ENCODE measurements at places on chromosomes 11 and 22.

GRCh38 chr11:95455228-95455970 is 224.4 kb upstream of the SESN3 start:
- no peak for DNase-seq

DNA sequence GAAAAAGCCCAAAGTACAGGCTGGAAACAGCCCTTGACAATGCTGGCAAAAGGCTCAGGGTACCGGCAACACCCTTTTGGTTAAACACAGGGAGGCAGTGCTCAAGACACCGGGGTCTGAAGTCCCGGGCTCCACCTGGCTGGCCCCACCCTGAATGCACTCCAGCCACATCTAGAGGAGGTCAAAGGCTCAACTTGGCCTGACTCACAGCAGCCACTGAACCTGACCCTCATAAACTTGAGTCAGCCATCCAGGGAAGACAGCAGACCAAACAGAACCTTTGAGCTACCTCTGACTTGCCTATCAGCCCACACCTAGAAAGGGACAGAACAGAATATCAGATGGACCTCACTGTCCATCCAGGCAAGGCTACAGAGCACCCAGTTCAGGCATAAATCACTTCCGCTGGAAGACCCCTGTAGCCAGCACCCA is 3.8 kb downstream of the CFL1 start:
- DNase-seq: no peak

DNA sequence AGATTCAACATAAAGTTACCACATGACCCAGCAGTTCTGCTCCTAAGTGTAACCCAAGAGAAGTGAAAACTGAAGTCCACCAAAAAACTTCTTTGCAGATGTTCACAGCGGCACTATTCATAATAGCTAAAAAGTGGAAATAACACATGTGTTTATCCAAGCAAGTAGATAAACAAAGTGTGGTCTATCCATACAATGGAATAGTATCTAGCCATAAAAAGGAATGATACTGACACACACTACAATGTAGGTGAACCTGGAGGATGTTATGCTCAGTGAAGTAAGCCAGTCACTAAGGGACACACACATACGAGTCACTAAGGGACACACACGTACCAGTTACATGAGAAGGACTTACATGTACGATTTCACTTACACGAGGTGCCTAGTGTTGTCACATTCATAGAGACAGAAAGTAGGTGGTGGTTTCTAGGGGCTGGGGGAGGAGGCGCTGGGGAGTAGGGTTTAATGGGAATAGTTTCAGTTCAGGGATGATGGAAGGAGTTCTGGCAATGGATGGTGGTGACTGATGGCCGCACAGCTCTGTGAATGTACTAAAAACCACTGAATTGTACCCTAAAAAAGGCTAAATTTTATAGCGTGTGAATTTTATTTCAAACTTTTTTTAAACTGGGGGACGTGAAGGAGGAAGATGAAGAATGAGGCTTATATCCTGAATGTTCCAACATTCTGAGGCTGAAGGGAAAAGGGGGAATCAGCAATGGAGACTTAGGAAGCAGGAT is 27.2 kb upstream of the COMT start:
- no peak for DNase-seq

GRCh38 chr11:29293825-29294224 is 723.0 kb downstream of the KCNA4 start:
- no peak for DNase-seq

- no peak for DNase-seq
These were observed 3.1 kb downstream of the APOBEC3G start for GRCh38 chr22:39080052-39080762.

GRCh38 chr11:115334932-115335788 is 169.1 kb downstream of the CADM1 start:
- peak; percentile 55 for DNase-seq

- DNase-seq: no peak
These were observed 114.2 kb downstream of the ME3 start for GRCh38 chr11:86558207-86558606.

- DNase-seq: no peak
These were observed 712.2 kb downstream of the ETS1 start for GRCh38 chr11:127875131-127875530.

- DNase-seq: no peak
These were observed 101.1 kb downstream of the GRIK4 start for GRCh38 chr11:120612513-120613263.

DNA sequence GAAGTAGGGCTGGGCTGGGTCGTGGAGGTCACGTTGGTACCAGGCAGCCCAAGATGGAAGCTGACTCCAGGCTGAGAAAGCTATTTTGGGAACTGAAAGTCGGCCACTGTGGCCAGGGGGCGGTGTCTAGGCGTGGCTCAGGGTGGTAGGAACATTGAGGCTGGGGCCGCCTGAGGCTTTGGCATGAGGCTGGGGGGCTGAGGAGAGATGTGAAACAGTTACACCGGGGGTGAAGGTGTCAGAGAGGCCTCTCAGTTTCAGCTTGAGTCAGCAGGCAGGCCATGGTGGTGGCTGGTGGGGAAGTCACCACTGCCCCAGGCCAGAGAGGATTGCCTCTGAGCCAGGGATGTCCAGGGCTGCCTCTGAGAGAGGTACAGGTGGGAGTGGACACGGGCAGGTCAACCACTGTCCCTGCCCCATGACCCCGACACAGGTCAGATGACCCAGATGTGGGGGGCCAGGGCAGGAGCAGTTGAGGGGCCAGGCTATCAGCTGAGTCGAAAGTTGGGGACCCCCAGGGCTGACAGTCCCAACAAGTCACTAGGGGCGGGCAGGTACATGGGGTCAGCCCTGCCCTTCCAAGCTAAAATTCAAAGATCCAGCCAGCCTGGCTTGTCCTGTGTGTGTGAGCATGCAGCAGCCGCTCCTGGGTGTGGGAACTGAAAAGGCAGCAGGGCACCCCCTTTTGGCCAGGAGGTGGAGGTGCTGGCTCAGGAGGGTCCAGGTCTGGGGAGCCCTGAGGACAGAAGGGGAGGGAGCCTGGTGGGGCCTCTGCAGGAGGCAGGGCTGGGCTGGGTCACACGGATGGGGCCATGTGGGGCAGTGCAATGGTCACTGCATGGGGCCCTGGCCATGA is 7.2 kb downstream of the KCNK7 start:
- DNase-seq: peak; percentile 16

DNA sequence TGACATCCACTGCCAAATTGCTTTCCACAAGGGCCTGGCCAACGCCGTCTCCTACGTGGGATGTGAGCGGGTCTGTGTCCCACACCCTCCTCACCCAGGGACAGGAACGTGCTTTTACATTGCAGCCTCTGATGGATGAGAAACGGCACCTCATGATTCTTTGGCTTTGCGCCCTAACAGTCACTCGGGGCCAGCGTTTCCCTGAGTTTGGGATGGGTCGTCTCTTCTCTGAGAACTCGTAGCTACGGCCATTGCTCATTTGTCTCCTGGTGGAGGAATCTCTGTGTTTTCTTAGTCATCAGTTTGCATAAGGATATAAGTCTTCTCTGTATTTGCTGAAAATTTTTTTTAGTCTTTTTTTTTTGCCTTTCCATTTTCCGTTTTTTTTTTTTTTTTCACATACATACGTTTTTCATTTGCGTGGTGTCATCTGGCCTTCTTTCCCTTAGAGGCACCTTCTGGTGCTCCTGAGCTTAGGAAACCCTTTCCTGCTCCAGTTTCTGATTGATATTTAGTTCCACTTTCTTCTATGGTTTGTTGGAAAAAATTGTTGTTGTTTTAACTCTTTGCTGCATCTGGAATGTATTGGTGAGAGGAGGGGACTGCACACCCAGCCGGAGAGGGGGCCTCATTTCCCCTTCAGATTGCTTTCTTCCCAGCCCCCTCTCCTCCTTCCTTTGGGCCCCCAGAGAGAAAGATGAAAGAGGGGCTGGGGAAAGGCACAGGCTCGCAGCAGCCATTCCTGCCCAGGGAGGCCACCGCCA is 12.0 kb downstream of the TNNT3 start:
- no peak for DNase-seq

- no peak for DNase-seq
These were observed 146.3 kb upstream of the B3GAT1 start for GRCh38 chr11:134558258-134558835.

- peak; percentile 89 for DNase-seq
These were observed 75.5 kb upstream of the CLDN5 start for GRCh38 chr22:19599626-19600243.

DNA sequence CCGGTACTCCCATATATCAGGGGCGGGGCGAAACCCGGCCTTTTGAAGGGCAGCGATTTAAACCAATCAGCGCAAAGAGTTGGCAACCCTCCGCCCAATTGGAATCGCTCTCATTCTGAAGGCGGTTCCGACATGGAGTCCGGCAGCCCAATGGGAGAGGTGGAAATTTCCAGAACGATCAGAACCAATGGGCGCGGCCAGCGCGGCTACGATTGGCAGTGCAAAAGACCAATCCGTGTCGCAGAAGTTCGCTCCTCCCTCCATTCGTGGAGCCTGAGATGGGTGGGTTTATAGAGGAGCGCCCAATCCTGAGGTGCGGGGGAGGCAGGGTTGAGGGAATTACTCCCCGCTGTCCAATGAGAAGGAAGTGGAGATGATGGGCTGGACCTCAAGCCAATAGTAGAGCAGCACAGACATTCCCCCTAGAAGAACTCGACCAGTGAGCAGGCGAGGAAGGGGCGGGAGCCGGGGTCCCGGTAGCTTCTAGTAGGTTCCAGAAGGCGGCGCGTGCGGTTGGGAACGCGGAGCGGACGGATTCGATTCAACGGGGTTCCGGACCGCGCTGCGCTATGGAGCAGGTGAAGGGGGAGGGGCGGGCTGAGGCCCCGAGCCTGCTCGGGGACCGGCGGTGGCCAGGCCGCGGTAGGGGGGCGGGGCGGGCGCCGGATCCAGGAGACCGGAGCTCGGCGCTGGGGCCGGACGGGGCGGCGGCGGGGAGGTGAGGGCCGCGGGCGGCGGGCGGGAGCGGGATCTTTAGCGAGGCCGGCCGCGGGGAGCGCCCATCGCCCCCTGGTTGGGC is at the start of gene STIP1:
TSS of gene STIP1 (plus strand) at position 479 of the 799 bp plus-strand sequence. CDS start at position 570, 91 bp downstream.
- peak; percentile 100 for DNase-seq

DNA sequence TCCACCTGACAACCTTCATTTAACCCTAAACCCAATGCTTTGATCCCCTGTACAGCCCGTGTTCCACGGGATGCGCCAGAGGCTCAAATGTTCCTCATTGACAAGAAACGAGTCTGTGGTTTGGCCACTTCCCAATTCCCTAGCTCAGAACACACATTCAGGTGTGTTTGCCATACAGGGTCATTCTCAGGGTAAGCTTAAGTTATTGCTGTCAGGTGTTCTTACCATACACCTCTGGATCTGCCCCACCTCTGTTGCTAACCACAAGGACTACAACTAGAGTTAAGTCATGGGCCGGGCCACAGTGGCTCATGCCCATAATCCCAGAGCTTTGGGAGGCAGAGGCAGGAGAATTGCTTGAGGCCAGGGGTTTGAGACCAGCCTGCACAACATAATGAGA is 45.6 kb upstream of the POLD3 start:
- DNase-seq: no peak

DNA sequence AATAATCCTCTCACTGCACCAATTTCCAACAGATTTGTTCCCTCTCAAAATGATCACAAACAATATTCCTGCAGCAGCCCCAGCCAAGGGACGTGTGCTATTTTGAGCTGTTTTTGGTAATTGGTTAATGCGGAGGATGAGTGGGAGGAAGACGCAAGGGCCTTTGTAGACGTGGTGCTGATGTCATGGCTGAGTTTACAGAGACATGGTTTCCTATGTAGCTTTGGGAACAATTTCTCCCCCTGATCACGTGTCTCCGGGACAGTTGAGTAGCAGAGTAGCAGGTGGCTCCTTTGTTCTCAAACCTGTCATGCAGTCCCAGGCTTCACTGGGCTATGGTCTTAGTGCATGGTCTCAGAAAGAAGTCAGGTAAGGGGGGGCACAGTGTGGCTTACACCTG is 183.2 kb upstream of the NECTIN1 start:
- no peak for DNase-seq

DNA sequence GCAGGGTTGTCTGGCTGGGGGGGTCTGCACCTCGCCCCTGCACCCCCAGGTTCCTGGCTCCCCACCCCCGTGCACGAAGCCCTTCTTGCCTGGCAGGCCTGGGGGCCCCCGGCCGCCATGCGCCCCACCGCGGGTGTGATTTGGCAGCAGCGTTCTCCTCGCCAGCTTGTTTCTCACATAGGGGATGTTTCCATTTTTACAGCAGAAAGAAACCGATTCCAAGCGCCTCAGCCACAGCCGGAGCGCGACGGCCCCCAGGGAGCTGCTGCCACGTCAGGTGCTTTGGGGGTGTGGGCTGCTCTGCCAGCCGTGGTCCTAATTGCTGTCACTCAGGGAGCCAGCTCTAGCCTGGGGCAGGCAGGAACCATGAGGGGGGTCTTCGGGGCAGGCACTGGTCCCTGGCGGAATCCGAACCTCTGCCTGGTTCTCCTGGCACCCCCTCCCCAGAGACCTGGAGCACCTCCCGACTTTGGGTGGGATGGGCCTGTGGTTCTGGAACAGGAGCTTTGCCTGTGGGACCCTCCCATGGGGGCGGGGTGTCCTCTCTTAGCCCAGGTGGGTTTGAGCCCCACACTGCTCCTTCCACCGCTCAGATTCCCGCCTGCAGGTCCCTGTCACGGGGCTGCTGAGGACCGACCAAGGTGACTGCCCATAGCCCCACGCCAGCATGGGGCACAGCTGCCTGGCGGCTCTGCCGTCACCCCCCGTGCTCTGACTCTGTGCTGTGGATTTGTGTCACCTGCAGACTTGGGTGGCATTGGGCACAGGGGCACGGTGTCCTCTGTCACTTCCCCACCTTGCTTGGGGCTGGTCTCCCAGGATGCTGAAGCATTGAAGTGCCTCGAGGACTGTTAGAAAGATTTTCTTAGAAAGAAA is 54.0 kb downstream of the RTN4R start:
- DNase-seq: no peak

DNA sequence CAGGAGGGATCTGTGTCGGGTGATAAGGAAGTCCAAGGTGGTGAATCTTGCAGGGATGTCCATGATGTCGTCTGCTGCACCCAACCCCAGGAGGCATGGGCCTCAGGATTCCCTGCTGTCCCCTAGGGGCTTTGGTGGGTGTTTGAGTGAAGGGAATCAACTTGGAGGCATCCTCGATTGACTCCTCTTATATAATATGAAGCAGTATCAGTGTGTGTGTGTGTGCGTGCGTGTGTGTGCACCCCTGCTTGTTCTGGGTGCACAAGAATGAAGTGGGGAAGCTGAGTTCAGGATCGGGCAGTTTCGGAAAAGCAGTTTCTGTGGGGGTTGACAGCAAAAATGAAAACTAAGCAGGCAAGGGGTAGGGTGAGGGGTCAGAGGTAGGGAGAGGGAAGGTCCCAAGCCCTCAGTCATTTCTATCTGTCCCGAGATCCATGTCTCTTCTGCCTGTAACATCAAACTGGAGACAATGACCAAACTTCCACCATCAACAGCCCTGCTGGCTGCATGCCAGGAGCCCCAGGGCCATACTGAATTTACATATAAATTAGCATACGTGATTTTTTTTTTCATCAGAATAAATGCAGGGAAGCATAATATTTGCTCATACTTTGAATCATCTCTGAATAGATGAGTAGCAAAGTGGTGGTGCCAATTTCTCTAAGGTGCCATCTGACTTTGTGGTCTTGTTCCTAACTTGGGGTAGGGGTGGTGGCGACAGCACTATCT is 2.0 kb downstream of the NTM start:
- no peak for DNase-seq

GRCh38 chr11:34154059-34154875 is 48.8 kb downstream of the NAT10 start:
- no peak for DNase-seq

All from COR-L47 (cell line).